ENCODE measurements at places on chromosomes 4 and X.

- no peaks in the 10 kb centered on the region for H3K36me3 ChIP-seq
- H3K4me3 ChIP-seq = no peak overlapping the region
- H3K27me3 ChIP-seq = no peaks in the 10 kb centered on the region
- no peak overlapping the region for H3K27ac ChIP-seq
- DNase-seq = no peak
Observed at GRCh38 chrX:103520386-103520785, 1.1 kb upstream of the RAB40A start.

GRCh38 chr4:43864616-43865146 lies 583.9 kb downstream of the KCTD8 start:
- H3K27ac ChIP-seq = no peak overlapping the region
- H3K27me3 ChIP-seq = no peaks in the 10 kb centered on the region
- no peak for DNase-seq

DNA sequence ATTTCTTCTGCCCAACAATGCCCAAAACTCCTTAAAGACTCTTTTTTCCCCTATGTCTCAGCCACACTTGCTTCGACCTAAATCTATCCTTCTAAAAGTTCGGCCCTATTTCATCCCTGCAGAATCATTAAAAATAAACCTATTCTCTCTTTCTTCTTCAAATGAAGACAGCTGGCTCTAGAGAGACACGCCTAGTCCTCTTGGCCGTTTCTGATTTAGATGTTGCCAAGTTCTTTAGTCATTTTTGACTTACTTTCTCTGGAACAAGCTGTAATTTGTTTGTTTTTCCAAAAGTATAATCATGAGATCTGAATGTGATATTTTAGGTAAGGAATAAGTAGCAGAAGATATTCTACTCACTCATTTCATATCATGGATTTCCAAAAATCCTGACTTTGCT lies 211.6 kb downstream of the CENPC start:
- no peaks in the 10 kb centered on the region for H3K4me1 ChIP-seq
- H3K27ac ChIP-seq = no peak overlapping the region
- H3K4me3 ChIP-seq = no peak overlapping the region
- H3K36me3 ChIP-seq = no peaks in the 10 kb centered on the region

DNA sequence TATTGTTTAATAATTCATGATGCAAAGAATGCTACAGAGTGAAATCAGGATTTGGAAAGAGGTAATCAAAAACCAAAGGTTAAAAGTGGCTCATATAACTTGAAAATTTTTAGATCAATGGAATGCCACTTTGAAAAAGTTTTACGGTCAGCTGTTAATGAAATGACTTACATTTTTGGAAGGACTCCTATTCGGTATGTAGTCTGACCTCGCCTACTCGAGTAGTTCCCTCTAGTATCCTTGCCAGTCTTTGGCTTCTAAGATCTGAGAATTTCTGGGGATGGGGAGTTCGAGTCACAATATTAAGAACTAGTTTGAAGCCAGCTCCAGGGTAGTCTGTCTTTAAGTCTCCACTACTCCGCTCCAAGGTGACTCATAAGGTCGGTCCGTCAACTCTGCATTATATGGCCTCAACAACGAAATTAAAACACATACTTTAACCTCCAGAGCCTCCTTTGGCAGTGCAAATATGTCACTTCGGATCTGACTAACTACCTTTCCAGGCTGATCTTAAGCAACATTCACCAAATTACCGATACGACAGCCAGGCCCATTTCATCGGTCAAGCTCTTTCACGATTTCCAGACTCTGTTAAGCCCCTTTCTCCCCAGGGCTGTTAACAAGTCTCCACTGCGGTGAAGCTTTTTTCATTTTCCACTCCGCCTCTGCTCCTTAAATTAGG lies 733 bp upstream of the NAA15 start:
- DNase-seq = no peak
- H3K27me3 ChIP-seq = no peaks in the 10 kb centered on the region
- H3K4me3 ChIP-seq = peak overlapping the region; percentile 85
- H3K36me3 ChIP-seq = no peaks in the 10 kb centered on the region
- peak overlapping the region; percentile 94 for H3K27ac ChIP-seq

DNA sequence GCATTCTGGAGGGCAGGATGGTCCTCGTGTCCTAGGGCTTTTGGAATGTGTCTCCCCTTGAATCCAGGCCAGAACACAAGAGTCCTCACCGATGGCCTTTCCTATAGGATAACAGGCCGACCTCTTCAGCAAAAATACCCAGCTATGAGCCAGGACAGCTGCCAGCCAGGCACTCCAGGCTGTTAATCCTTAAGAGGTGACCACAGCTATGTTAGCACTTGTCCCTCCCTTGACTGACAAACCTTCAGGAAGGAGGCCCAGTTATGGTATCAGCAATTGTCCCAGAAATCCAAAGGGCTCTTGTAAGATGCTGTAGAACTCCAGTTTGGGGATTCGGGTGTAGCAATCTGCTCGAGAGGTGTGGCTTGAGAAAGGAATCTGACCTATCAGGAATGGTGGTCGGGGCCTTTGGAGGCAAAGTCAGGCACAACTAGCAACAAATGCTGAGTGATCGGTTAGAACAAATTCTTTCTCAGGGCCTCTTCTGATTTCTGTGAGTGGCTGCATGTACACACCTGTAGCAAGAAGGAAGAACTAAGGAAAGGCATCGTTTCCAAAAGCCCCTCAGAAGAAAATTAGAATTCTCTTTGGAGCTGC lies 54.6 kb downstream of the PTCHD1 start:
- H3K27me3 ChIP-seq = no peaks in the 10 kb centered on the region
- H3K4me1 ChIP-seq = no peaks in the 10 kb centered on the region
- H3K27ac ChIP-seq = no peak overlapping the region
- no peak for DNase-seq
- no peak overlapping the region for H3K4me3 ChIP-seq

DNA sequence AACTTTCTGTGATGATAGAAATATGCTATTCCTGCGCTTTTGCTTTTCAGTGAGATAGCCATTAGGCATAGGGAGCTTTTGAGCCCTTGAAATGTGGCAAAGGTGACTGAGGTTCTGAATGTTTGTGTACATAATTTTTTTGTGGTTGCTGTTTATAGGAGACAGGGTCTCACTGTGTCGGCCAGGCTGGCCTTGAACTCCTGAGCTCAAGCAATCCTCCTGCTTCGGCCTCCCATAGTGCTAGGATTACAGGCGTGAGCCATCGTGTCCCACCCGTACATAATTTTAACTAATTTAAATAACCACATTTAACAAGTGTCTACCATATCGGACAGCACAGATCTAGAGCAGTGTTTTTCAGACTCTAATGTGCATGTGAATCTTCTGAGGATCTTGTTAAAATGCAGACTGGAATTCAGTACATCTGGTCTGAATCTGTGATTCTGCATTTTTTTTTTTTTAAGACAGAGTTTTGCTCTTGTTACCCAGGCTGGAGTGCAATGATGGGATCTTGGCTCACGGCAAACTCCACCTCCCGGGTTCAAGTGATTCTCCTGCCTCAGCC lies 45.3 kb downstream of the CASP6 start:
- no peak overlapping the region for H3K27ac ChIP-seq
- no peaks in the 10 kb centered on the region for H3K27me3 ChIP-seq
- no peak overlapping the region for H3K4me3 ChIP-seq
- DNase-seq = no peak
- H3K36me3 ChIP-seq = no peaks in the 10 kb centered on the region

GRCh38 chr4:42702895-42703294 lies 46.0 kb upstream of the ATP8A1 start:
- no peak for DNase-seq
- H3K27ac ChIP-seq = no peak overlapping the region
- H3K27me3 ChIP-seq = no peaks in the 10 kb centered on the region
- H3K4me3 ChIP-seq = no peak overlapping the region

GRCh38 chrX:118495061-118495921 lies at the start of gene DOCK11:
Gene DOCK11 (plus strand): TSS chrX:118495815. CDS start chrX:118495972, 157 bp downstream.
- H3K4me3 ChIP-seq = peak within 1 kb of the TSS; percentile 85
- no peaks in the 10 kb centered on the region for H3K27me3 ChIP-seq
- H3K36me3 ChIP-seq = no peaks in the 10 kb centered on the region
- H3K4me1 ChIP-seq = no peaks in the 10 kb centered on the region

- DNase-seq = no peak
- H3K36me3 ChIP-seq = no peaks in the 10 kb centered on the region
- H3K27ac ChIP-seq = no peak overlapping the region
- no peaks in the 10 kb centered on the region for H3K4me1 ChIP-seq
- H3K4me3 ChIP-seq = no peak overlapping the region
- no peaks in the 10 kb centered on the region for H3K27me3 ChIP-seq
Observed at GRCh38 chrX:131219271-131219670, 69.8 kb downstream of the IGSF1 start.

DNA sequence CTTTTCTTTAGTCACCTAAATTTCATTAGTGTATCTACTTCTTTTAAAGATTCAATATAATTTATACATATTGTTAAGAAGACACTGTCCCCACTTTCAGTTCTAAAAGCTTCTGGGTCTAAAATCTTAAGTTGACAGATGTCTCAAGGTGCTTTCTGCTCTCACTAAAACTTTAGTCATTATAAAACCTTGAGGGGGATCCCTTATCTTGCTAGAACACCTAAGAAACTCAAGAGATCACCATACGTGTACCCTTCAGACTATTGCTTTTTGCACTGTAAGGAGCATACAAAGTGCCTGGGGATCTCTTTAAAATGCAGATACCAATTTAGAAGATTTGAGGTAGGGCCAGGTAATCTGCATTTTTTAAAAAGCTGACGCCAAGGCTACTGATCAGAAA lies 30.1 kb downstream of the CYBB start:
- no peaks in the 10 kb centered on the region for H3K36me3 ChIP-seq
- no peaks in the 10 kb centered on the region for H3K4me1 ChIP-seq
- H3K27me3 ChIP-seq = no peaks in the 10 kb centered on the region
- no peak overlapping the region for H3K4me3 ChIP-seq
- DNase-seq = no peak

- H3K36me3 ChIP-seq = no peaks in the 10 kb centered on the region
- H3K27ac ChIP-seq = no peak overlapping the region
- no peaks in the 10 kb centered on the region for H3K27me3 ChIP-seq
- DNase-seq = no peak
Observed at GRCh38 chrX:56588397-56589188, 25.2 kb downstream of the UBQLN2 start.

DNA sequence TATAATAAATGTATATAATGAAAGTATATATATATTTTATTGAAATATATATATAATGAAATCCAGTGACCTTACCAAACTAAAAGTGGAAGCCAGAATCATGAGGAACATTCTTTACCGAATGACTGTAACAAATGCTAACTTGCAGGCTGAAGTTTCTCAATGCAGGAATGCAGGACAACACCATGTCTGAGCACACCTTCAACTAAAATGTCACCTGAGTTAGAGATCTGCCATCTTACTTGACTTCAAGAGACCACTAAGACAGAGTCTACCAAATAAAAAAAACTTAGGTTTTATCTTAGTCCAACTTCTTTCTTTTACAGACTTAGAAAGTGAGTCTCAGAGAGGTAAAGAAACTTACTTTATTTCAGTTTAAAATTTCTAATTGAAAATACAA lies 176.2 kb downstream of the FSTL5 start:
- H3K4me1 ChIP-seq = no peaks in the 10 kb centered on the region
- H3K27me3 ChIP-seq = no peaks in the 10 kb centered on the region
- no peaks in the 10 kb centered on the region for H3K36me3 ChIP-seq
- no peak for DNase-seq

DNA sequence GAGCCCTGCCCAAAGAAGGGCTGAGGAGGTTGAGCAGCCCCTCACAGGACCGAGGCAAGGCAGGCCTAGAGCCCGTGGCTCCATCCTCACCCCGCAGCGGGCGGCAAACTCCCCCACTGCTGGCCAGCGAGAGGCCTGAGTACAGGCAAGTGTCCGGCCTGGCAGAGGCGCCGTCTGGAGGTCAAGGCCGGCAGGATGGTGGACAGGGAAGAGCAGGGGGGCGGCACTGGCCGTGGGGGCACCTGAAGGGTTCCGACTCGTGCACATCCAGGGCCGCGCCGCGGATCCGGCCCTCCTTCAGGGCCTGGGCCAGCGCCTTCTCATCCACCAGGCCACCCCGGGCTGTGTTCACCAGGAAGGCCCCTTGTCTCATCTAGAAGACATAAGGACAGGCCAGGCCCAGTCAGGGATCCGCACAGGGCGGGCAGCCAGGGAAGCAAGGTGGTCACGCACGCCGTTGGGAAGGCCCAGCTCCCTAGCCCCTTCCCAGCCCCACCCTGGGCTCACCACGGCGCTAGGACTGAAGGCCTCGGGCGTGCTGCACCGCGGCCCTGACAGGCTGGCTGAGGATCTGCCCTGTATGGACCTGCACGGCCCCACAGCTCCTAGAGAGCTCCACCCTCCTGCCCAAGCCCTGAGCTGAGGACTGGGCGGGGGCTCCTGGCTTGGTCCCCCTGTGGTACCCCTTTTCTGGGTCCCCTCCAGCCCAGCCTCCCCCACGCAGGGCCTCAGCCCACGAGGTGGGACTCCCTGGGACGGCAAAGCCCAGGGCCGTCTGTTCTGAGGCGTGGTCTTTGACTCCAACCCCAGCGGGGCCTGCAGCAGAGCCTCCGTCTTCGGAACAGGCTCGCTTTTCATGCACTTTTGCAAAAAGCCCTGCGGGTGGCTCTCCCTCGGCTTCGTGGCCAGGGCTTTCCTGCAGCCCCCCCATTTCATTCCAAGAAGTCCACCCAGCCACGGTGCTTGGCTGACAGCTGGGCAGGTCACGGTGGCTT lies 34.5 kb downstream of the CTBP1 start:
- H3K36me3 ChIP-seq = peaks cover 43% of the 10 kb centered on the region
- no peak overlapping the region for H3K4me3 ChIP-seq
- H3K27me3 ChIP-seq = no peaks in the 10 kb centered on the region

DNA sequence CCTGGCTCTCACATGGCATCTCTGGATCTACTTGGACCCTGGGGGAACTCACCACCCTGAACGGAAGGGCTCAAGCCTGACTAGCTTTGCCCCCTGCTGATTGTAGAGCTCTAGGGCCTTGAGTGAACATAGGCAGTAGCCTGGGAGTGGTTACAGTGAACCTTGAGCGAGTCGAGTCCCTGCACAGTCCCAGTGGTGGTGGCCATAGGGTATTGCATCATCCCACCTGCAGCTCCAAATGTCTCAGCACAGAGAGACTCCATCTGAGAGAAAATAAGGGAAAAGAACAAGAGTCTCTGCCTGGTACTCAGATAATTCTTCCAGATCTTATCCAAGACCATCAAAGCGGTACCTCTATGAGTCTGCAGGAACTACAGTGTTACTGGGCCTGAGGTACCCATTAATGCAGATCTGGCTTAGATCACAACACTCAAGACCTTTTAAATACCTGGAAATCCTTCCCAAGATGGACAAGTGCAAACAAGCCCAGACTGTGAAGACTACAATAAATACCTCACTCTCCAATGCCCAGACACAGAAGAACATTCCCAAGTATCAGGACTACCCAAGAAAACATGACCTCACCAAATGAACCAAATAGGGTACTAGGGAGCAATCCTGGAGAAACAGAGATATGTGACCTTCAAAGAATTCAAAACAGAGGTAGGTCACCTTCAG lies 167.5 kb upstream of the TET2 start:
- H3K36me3 ChIP-seq = no peaks in the 10 kb centered on the region
- H3K27ac ChIP-seq = no peak overlapping the region
- no peaks in the 10 kb centered on the region for H3K4me1 ChIP-seq
- DNase-seq = no peak
- no peaks in the 10 kb centered on the region for H3K27me3 ChIP-seq

DNA sequence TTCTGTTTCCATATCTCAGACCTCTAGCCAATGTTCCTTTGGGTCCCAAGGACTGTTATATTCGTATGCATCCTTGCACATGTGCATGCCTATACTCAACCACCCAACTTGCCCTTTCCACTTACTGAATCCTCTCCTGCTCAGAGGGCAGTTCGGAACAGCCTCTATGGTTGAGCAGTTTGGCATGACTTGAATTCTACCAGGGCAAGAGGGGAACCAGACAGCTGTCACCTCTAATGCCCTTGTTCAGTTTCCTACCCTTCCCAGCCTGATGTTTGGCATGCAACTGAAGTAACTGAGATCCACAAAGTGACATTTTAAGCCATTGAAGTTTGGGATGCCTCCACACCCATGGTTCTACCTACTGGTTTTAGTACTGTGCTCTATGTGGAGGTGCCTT lies 17.5 kb downstream of the DRP2 start:
- no peaks in the 10 kb centered on the region for H3K36me3 ChIP-seq
- no peak overlapping the region for H3K4me3 ChIP-seq
- H3K27me3 ChIP-seq = no peaks in the 10 kb centered on the region
- no peak overlapping the region for H3K27ac ChIP-seq
- DNase-seq = no peak
